SW 1271 (cell line): ENCODE measurements at places on chromosomes 5 and 9.

DNA sequence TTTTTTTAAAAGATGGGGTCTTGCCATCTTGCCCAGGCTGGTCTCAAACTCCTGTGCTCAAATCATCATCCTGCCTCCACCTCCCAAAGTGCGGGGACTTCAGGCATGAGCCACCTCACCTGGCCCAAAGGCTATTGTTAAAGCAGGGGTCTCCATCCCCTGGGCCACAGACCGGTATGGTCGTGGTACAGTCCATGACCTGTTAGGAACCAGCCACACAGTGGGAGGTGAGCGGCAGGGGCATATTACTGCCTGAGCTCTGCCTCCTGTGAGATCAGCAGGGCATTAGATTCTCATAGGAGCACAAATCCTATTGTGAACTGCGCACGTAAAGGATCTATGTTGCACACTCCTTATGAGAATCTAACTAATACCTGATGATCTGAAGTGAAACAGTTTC lies 7.3 kb upstream of the NOL6 start:
- no peak for DNase-seq

GRCh38 chr5:1036504-1037122 lies 28.0 kb downstream of the NKD2 start:
- DNase-seq = no peak

- DNase-seq = no peak
Observed at GRCh38 chr5:68685863-68686262, 408.0 kb upstream of the SLC30A5 start.

DNA sequence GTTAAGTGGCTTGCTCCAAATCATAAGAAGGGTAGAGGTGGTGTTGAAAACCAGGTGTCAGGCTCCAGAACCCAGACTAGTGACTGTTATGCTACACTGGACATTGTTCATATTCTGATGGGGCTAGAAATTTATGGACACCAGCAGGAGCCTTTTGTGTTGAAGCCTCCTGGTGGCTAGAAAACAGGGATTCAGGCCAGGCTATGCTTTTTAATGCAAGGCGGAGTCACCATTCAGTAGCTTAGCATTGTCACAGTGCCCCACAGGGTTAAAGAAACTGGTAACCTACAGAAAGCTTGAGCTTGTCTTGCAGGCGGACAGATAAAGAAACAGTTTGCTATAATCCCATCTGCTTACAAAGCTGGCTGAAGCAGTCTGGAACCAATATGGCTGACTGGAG lies 23.0 kb upstream of the GOLM1 start:
- DNase-seq = no peak

DNA sequence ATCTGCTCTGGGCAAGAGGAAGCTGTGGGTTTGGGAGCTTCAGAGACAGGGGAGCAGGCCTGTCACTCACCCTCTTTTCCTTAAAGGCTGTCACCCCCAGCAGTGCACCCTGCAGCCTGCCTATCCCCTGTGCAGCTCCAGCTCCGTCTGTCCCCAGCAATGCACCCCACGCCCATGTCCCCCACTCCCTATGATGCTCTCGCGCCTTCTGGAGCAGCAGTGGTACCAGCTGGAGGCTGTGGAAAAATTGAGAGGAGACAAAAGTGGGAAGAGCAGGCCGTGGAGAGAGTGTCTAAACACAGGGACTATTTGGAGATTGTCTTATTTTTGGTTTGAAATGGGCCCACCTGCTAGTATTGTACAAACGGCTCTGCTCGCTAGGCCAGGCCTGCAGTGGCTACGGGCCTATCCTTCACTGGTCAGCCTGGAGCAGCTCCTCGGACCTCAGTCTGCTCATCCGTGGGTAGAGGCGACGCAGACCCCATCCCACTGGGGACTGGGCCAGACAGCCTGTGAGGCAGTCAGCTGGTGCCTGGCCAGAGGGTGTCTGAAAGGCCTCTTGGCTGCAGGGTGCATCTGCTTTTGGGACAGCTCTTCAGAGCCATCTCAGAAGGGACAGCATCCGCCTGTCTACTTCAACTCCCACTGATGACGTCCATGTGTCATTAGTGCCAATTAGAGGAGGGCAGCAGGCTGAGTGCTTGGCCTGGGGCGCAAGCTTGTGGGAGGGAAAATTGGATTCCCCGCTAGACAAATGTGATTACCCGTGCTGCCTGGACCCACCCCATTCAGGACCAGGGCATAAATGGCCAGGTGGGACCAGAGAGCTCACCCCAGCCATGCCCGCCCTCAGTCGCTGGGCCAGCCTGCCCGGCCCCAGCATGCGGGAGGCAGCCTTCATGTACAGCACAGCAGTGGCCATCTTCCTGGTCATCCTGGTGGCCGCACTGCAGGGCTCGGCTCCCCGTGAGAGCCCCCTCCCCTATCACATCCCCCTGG lies at the start of gene DBH:
DBH (plus strand) TSS at position 831 of the 999 bp plus-strand sequence; CDS start at position 840, 9 bp downstream.
- no peak for DNase-seq

DNA sequence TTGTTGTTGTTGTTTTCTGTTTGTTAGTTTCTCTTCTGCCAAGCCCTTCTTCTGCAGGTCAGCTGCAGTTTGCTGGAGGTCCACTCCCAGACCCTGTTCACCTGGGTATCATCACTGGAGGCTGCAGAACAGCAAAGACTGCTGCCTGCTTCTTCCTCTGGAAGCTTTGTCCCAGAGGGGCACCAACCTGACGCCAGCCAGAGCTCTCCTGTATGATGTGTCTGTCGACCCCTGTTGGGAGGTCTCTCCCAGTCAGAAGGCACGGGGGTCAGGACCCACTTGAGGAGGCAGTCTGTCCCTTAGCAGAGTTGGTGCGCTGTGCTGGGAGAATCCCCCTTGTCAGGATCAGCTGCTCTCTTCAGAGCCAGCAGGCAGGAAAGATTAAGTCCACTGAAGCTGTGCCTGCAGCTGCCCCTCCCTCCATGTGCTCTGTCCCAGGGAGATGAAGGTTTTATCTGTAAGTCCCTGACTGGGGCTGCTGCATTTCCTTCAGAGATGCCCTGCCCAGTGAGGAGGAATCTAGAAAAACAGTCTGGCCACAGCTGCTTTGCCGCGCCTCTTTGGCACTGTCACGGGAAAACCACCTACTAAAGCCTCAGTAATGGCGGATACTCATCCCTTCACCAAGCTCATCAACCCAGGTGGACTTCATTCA lies 299.2 kb downstream of the EDIL3 start:
- DNase-seq = no peak

GRCh38 chr5:171311322-171312077 lies 2.5 kb downstream of the TLX3 start:
- DNase-seq = no peak

GRCh38 chr9:34823778-34824177 lies 113.8 kb upstream of the CCL21 start:
- no peak for DNase-seq

GRCh38 chr9:102832814-102833213 lies 162.3 kb upstream of the CYLC2 start:
- DNase-seq = no peak

DNA sequence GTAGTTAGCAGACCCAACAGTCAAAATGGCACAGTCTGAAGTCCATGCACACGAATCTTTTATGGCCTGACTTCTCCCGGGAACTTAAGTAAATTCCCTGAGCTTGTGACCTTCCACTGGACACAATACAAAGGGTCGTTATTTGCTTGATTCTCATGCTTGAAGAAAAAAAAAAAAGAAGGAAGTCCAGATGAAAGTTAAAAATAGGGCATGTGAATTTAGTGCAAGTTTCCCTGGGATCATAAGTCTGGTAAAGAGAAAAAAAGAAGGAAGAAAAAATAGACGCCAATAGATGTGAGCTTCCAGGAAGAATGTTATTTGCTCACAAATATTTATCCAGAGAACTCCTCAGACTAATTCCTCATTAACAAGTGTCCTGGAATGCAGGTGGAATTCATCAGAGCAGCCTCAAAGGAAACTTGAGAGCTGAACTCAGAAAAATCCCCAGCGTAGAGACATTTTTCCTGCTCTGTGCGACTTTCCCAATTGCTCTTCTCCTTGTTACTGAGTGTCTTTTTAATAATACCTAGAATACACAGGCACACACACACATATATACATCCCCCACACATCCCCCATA lies 616.3 kb downstream of the EBF1 start:
- no peak for DNase-seq

DNA sequence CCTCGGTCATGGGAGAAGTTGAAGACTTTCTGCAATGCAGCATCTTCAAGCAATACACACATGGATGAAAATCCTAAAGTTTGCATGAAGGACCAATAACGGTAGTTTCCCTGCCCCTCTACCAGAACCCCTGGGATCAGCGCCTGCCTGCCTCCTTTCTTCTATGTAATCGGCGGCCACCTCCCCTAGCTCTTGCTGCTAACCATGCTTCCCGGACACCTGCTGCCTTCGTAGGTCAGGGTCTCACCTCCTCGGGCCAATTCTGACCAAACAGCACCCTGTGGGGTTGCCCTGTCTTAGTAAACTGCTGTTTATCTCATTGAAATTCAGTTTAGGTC lies 388 bp upstream of the MED10 start:
- DNase-seq = no peak

GRCh38 chr5:36607114-36607571 lies 737 bp downstream of the SLC1A3 start:
- no peak for DNase-seq

DNA sequence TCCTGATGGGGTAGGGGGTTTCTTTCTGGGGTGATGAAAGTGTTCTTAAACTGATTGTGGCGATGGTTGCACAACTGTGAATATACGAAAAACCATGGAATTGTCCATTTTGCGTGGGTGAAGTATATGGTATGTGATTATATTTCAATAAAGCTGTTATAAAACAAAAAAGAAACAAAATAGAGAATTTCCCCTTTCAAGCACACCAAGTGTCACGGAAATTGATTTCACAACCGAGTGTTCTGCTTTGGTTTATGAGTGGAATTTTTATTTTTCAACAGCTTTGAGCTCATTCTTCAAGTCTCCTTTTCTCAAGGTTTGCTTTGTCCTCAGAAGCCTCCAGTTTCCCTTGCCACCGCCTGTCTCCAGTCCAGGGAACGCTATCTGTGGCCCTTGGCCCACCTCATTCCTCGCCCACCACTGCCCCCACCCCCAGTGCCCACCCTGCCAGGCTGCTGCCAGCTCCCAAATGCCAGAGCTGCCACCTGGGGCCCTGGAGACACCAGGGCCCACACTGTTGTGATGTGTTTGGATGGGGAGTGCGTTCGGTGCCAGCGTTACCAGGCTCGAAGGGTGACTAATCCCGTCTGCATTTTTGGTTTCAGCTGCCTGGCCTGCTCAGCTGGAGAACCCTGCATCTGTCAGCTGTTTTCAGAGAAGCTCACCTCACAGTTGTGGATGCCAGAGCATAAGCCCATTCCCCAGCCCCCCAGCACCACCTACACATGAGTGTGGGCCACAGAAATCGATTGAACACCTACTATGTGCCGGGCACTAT lies 30.4 kb downstream of the DUSP1 start:
- DNase-seq = peak; percentile 48

DNA sequence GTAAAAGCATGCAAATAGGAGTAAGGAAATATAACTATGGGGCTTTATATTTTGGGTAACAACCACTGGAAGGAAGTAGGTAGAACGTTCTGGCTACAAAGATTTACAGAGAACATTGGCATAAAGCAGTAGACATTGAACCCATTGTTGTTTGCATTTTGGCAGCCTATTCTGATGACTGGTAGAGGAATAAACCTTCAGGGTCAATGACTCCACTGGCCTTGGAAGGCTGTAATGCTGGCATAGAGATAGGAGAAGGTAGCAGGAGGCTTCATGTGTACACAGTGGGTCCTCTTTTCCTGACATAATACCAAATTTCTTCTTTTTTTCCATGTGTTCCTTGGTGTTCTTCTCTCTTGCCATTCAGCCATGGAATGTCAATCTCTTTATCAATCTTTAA lies 462.8 kb upstream of the ZNF462 start:
- DNase-seq = no peak

- no peak for DNase-seq
Observed at GRCh38 chr9:23586906-23587305, 239.1 kb downstream of the ELAVL2 start.

DNA sequence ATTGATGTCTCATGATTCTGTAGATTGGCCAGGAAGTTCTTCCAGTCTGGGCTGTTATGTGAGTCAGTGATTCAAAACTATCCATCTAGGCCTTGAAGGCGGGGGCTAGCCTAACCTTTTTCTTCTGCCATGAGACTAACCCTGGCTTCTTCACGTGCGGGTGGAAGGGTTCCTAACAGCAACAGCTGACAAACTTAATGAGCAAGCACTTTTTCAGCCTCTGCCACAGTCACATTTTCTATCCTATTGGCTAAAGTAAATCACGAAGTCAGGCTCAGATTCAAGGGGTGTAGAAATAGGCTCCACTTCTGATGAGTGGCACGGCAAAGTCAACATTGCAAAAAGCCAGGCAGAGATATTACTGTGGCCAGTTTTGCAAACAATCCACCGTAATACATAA lies 68.4 kb downstream of the STK32A start:
- DNase-seq = no peak

- no peak for DNase-seq
Observed at GRCh38 chr5:110431603-110432002, 294.9 kb downstream of the TMEM232 start.

- DNase-seq = no peak
Observed at GRCh38 chr9:93654351-93654961, 78.1 kb downstream of the PHF2 start.

- DNase-seq = no peak
Observed at GRCh38 chr9:89523948-89524347, 26.0 kb upstream of the SEMA4D start.

DNA sequence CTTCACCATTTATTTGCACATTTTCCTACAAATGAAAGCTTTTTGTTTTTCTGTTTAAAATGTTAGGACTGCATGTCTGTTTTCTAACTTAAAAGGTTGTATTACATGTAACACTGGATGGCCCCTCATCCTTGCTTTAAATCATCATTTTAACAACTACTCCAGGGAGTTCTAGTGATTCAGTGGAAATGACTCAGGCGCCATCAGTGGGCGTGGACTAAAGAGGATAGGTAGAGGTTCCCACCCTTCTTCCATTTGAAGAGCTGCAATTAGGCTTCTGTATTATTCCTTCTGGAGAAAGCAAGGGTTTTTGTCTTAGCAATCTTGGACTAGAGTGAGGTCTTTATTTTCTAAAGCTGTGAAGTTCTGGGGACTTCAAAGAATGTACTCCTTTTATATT lies 213.7 kb downstream of the TMEM38B start:
- DNase-seq = no peak

DNA sequence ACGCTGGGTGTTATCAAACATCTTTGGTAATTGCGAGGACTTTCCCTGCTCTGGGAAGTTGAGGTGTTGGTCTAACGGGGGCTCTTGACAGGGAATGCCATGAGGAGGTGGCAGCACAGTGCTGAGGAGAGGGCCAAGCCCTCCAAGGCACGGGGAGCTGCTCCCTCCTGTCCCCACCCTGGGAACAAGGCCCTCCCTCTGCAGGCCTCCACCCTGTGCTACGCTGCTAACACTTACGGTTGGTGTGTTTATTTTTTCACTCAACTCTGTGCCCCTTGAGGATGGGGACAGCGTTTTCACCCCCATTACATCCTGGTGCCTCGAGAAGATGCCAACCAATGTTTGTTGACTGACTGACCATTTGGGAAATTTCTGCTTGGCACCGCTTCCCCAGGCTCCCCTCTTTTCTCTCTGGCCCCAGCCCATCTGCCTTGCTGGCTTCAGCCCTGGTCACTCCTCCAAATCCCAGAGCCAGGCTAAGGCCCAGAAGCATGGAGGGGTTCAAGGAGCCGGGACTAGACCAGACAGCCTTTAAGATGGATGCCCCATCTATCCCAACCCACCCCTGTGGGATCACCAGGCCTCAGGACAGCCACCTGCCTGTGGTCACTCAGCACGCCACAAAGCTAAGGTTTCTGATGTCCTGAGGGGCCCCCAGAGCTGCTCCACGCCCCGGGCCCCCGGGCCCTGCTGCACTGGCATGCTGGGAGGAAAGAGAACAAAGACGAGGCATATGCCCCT lies 125.7 kb downstream of the BARX1 start:
- no peak for DNase-seq
